ENCODE measurements at places on chromosomes 5 and 9.

DNA sequence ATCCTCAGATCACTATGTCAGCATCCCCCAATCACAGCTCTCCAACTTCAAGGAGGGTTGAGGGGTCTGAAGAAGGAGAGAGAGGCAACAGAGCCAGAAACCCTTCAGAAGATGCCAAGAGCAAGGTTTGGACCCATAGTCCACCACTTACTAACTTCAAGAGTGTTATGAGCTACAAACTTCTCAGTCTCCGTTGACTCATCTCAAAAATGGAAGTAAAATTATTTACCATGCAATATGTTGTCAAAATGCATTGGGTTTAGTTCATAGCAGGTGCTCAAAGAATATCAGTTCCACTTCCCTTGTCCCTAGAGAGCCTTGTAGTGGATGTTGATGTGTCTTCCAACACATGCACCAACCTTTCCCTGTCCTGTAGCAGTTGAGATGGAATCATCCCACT, 116.0 kb downstream of the KCNIP1 start:
- no peak for DNase-seq

GRCh38 chr9:33340186-33340585, 49.9 kb downstream of the NFX1 start:
- no peak for DNase-seq

DNA sequence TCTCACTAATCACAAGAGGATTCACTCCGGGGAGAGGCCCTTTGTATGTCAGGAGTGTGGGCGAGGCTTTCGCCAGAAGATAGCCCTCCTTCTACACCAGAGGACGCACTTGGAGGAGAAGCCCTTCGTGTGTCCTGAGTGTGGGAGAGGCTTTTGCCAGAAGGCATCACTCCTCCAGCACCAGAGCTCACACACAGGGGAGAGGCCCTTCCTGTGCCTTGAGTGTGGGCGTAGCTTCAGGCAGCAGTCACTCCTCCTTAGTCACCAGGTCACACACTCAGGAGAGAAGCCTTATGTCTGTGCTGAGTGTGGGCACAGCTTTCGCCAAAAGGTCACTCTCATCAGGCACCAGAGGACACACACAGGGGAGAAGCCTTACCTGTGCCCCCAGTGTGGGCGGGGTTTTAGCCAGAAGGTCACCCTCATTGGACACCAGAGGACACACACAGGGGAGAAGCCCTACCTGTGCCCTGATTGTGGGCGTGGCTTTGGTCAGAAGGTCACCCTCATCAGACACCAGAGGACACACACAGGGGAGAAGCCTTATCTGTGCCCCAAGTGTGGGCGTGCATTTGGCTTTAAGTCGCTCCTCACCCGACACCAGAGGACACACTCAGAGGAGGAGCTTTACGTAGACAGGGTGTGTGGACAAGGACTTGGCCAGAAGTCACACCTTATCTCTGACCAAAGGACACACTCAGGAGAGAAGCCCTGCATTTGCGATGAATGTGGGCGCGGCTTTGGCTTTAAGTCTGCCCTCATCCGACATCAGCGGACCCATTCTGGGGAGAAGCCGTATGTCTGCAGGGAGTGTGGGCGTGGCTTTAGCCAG, 27.8 kb downstream of the NUTM2F start:
- no peak for DNase-seq

DNA sequence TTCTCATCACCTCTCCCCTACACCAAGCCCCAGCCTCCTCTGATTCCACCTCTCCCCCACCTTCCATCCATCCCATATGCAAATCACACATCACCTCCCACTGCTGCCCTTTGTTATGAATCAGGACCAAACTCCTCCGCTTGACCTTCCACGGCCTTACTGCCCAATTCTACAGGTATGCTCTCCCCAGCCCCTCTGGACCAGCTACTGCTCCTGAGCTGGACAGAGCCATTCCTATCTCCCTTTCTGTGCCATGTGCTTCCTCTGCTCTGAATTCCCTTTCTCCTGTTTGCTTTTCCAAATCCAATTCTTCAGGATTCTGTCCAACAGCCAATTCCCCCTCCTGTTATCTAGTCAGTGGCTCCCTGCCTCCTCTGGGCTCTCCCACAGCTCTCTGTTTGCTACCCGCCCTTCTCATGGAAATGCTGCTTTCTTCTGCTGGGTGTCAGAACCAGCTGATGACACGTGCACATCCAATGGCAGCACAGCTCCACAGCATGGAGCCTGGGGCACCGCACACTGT, 8.3 kb downstream of the FABP6 start:
- no peak for DNase-seq

DNA sequence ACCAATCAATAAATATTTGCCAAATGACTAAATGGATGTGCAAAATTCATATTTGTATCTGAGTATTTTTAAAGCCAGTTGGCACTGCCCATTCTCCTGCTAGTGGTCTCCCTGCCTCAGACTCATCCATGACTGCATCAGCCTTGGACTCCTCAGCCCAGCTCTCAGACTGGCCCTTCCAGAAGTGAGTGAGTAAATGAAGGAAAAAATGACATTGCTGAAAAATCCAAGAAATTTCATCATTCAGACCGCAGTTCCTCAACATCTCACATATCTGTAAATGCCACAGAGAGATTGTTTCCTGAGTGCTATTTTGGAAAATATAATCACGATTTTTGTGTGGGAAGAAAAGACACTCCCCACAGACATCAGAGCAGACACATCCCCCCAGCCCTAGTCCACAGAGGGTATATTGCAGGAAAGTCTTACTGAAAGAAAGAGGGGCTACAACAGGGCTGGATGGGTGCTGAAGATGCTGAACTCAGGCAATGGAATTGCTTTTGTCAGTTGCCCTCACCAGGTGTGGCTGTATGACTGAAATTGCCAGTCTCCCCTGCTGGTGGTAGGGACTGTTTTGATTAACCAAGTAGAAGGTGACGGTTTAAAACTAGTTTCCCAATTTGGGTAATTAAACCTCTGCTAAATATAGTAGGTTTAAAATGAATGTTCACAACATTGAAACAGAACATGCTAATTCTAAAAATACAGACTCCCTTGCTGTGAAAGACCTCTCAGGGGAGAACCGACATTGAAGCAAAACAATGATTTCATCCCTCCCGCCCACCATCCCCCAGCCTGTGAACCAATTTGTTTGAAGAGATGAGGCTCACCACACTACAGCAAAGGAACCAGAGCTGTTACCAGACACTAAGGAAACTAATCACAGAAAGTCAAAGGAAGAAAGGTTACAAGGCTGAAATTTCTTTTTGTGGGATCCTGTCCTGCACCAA, 158.8 kb downstream of the DEPDC1B start:
- peak; percentile 83 for DNase-seq

- no peak for DNase-seq
Observed at GRCh38 chr5:64634997-64635686, 55.2 kb upstream of the SHISAL2B start.

DNA sequence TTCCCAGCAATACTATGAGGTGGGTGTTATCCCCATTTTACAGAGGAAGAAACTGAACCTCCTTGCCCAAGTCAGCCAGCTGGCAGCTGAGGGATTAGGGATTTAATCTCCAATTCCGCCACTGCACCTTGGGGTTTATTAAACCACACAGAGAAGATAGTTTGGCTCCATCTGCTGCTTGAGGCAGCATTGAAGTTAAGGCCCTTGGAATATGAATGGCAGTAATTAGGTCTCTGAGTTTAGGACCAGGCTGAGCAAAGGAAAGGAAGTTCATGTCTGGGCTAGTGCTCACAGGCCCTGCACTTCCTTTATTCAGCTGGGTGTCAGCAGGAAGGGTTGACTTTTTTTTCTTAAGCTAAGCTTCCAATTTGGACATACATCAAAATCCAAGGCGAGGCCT, 86.9 kb upstream of the GDNF start:
- DNase-seq: no peak

DNA sequence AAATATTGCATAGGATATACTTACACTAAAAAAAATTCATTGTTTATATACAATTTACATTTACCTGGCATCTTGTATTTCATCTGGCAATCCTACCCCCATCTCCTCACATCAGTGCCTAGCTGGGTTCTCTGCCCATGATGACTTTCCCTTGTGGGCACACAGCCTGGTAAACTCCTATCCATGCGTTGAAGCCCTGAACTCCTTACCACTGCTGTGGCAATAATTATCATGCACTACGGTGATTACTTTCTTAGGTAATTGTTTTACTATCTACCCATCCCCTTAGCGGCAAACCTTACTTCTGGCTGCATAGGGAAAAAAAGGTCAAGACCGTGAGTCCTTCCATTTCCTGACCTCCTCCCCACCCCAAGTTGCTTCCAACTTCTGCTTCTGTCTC, 63.6 kb upstream of the DAB2IP start:
- no peak for DNase-seq

GRCh38 chr9:129348890-129349664, 171.0 kb upstream of the IER5L start:
- no peak for DNase-seq

- DNase-seq: peak; percentile 29
Observed at GRCh38 chr9:121700165-121700831, 48.9 kb downstream of the DAB2IP start.

- no peak for DNase-seq
Observed at GRCh38 chr5:169997798-169998197, 17.5 kb upstream of the INSYN2B start.

- peak; percentile 68 for DNase-seq
Observed at GRCh38 chr9:130770679-130771442, 64.2 kb upstream of the ABL1 start.

DNA sequence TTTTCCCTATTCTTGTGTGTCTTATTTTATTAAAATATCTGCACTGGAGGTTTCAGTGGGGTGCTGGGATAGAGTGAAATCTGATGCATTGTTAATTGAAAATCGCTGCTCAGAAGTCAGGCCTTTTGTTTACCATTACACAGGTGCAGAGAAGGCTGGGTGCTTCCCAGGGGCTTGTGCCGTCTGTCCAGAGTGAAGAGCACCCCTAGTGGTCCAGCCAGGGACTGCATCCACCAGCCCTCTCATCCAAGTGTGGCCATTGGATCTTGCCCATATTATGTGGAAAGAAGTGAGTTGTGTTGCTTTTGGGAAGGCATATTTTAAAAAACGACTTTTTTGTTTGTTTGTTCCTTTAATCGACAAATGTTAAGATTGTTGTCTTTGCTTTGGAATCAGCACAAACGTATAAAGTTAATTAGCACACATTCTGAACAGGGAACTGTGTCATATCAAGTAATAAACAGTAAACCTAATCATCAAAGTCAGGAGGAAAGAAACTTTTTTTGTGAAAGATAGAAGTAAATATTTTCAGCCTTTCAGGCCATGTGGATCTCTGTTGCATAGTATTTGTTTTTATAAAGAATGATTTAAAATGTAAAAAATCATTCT, 315.6 kb downstream of the MTRR start:
- peak; percentile 12 for DNase-seq

DNA sequence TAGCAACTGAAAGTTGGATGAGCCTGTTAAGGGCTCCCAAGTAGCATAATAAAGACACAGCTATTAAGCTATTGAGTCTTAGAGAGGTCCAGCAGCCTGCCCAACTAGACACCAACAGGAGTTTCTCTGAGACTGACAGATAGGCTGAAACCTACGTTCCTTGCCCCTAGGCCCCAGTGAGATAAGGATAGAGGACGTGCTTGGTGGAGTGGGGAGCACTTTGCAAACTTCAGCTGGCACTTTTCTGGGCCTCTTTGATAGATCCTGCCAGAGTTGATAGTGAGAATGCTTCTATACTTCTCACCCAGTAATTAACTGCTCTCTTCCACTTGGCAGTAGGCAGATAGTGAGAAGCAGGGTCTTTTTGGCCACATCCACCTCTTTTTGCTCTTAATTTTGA, 20.8 kb upstream of the CTNNA1 start:
- no peak for DNase-seq

- DNase-seq: no peak
Observed at GRCh38 chr5:158699298-158699880, 400.3 kb downstream of the EBF1 start.

DNA sequence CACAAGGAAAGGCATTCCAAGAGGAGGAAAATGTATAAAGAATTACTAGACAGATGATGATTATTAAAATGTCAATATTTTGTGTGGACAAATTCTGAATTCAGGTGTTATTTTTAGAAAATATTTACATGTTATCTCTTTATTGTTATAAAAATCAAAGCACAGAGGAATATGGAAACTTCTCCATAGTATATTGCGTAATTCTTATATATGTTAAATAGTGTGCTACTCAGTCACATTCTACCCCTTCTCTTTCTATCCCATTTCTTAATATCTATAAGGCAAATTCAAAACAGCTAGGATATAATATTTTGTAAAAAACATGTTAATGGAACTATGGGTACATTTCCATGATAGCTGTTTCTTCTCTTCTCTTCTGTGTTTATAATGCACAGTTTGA, 546.8 kb upstream of the FTMT start:
- DNase-seq: no peak

DNA sequence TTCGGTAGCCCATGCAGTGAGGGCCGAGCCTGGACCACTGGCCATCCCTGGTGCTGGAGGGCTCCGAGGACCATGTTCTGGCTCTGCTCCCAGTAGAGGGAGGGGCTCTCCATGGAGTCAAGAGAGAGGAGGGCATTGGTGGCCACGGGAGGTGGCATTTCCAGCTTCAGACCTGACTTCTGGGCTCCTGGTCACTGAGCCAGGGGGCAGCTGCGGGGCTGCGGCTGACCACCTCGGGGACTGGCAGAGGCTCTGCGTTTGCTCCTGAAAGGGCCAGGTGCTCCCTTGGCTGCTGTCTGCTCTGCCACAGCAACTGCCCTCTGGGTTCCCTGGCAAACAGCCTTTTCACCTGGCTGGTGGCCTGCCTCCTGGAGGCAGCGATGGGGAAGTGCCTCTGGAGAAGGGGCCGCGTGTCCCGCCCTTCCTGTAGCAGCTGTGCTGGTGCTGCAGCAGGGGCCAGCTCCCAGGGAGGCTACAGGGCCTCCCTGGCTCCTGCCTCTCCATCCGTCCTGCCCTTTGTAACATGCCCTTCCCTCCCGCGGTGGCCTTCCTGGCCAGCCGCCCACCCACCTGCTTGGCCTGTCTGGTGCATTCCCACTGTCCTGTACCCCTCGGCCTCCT, 144.6 kb downstream of the CACNA1B start:
- DNase-seq: no peak

- DNase-seq: peak; percentile 87
Observed at GRCh38 chr9:14687042-14687719, 6.1 kb downstream of the ZDHHC21 start.

- DNase-seq: peak; percentile 34
Observed at GRCh38 chr5:168434746-168435321, 51.4 kb upstream of the RARS1 start.

DNA sequence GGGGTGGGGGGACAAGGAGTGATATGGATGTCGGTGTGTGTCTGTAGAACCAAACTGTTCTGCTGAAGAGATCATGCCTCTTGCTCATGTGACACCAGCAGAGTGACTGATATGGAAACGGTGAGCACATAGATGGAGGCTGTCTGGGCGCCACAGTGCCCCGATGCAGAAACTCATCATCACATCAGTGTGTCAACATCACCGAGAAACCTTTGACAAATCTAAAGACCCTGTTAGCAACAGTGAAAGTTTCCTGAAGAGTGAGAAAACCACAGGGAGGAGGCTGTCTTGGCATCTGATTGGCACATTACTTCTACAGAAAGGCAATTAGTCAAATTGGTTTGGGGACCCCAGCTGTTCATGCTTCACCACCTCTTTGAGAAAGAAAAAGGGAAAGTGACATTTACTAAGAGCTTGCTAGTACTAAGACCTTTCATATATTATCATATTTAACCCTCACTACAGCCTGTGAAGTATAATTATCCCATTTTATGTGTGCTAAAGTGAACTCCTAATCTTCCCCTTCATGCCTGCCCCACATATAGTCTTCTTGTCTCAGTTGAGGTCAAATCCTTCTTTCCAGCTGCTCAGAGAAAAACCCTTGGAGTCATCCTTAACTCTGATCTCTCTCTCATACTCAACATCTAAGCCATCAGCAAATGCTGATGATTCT, 25.6 kb downstream of the CSF2 start:
- no peak for DNase-seq

- DNase-seq: no peak
Observed at GRCh38 chr5:58069846-58070245, 390.0 kb downstream of the PLK2 start.
